CD4-positive, alpha-beta T cell (primary cell): ENCODE measurements at places on chromosomes 11 and 22. TPM values are rescaled to one million over a fixed set of nuclear protein-coding genes. Genes with fewer than 3 reads are reported as not detected.

DNA sequence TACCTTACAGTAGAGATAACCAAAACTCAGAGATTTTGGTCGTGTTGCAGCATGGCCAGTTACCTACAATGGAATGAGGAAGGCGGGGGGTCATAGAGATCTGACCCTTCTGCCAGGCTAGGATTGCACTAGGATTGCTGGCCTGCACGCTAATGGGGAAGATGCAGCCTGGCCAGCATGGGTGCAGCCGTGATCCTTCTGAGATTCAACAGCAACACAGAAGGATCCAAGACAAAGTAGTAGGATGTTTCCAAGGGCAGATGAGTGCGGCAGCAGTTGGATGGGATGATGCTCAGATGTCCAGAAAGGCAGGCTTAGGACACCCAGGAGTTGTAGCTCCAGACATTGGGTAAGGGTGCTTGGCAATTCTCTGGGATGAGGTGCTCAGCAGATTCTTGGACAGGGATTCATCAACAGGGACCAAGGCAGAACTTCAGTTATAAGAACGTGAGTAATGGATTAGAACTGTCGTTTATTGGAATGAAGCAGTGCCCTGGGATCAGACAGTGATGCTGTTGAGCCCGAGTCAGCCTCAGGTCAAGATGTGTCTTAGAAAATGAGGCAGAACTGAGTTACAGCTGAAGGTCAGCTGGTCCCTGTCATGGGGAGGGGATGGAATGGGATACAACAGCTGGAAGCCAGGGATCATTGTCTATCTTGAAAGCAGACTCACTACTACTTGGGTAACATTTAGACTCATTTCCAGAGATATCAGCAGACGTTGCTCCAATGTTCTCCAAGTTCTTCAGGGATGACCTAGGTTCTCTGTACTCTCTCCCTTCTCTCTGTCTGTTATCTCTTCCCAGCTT lies 71.0 kb downstream of the PARVA start:
- no peak overlapping the region for H3K4me3 ChIP-seq
- no peak overlapping the region for H3K27ac ChIP-seq

The MOGAT2 gene
- total RNA-seq = not detected

DNA sequence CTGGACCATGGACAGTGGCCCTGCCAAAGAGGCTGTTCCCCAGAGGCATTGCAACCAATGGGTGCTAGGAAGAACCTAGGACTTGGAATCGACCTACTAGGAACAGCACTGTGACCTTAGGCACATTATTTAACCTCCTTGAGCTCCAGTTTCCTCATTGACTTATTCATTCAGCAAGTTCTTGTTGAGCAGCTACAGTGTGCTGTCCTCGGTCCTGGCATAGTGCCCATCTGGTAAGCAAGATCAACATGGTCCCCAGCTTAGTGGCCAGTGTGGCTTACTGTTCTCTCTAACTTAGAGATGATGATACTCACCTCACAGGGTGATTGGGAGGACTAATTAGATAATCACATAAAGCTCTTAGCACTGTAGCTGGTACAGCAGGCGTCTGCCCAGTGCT lies 8.2 kb downstream of the ABCG4 start:
- H3K4me3 ChIP-seq = no peak overlapping the region
- H3K4me1 ChIP-seq = no peaks in the 10 kb centered on the region
- no peak overlapping the region for H3K27ac ChIP-seq
- H3K36me3 ChIP-seq = no peaks in the 10 kb centered on the region
- no peak for DNase-seq
- peaks cover 6% of the 10 kb centered on the region for H3K27me3 ChIP-seq

GRCh38 chr11:2158966-2159365 lies 2.0 kb downstream of the INS start:
- no peak overlapping the region for H3K27ac ChIP-seq
- H3K4me1 ChIP-seq = peaks cover 3% of the 10 kb centered on the region
- no peak for DNase-seq
- H3K36me3 ChIP-seq = no peaks in the 10 kb centered on the region
- H3K4me3 ChIP-seq = no peak overlapping the region
- H3K27me3 ChIP-seq = no peaks in the 10 kb centered on the region

The TBX10 gene
- total RNA-seq = not detected

DNA sequence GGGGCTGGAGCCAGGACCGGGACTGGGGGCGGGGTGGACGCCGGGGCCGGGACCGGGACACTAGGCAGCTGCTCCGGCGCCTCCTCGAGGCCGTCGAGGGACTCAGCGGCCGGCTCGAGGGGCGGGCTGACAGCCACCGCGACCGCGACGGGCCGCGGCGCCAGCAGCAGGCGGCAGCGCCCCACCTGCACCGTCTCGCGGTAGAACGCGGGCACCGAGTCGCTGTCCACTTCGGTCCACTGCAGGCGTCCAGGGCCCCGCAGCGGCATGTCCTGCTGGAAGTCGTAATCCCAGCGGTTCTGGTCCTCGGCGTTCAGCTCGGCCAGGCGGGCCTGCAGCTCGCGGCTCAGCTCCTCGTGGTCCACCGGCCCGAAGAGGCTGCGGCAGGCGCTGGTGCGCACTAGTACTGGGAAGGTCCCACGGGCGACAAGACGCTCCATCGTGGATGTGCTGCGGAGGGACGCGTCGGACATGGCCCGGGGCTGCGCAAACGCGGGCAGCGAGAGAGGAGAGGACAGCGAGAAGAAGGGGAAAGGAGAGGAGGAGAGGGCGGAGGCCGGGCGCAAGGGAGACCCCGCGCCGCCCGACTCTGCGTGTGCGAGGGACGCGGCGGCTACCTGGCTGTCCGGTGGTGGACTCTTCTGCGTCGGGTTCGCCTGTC lies 428 bp downstream of the CDKN1C start:
- peaks cover 36% of the 10 kb centered on the region for H3K4me1 ChIP-seq
- peaks cover 4% of the 10 kb centered on the region for H3K27me3 ChIP-seq
- H3K4me3 ChIP-seq = peak overlapping the region; percentile 84

The TEF gene
- total RNA-seq = 2.4 TPM

GRCh38 chr11:73531386-73531785 lies 66.5 kb downstream of the FAM168A start:
- DNase-seq = no peak
- H3K4me3 ChIP-seq = no peak overlapping the region
- no peaks in the 10 kb centered on the region for H3K27me3 ChIP-seq
- H3K27ac ChIP-seq = no peak overlapping the region
- no peaks in the 10 kb centered on the region for H3K36me3 ChIP-seq
- H3K4me1 ChIP-seq = no peaks in the 10 kb centered on the region
